ENCODE measurements at places on chromosomes 5 and 9. TPM values are rescaled to one million over a fixed set of nuclear protein-coding genes. Genes with fewer than 3 reads are reported as not detected.

GRCh38 chr9:73701415-73702057 lies 549.9 kb downstream of the ANXA1 start:
- no peaks in the 10 kb centered on the region for H3K27me3 ChIP-seq
- no peak overlapping the region for H3K27ac ChIP-seq
- no peaks in the 10 kb centered on the region for H3K4me1 ChIP-seq
- no peak overlapping the region for H3K4me3 ChIP-seq
- no peaks in the 10 kb centered on the region for H3K36me3 ChIP-seq

DNA sequence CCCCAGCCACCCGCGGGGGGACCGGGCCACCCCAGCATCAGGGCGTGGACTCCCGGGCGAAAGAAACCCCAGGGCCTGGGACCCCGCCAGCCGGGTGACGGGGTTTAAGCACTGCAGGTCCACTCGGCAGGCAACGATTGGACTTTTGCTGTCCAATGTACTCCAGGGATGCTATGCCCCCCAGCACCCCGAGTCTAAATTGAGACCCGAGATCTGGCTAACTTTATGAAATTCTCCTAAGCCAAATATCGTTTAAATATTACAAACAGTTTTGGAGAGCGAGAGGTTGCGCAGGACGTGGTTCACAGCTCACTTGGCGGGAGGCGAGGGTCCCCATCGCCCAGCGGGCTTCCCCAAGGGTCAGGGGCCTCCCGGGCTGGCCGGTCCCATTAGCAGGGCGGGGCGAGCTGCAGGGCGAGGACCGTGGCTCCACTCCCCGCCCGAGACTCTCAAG lies 384 bp upstream of the MRPS2 start:
- no peak overlapping the region for H3K27ac ChIP-seq
- peaks cover 35% of the 10 kb centered on the region for H3K36me3 ChIP-seq
- peaks cover 15% of the 10 kb centered on the region for H3K4me1 ChIP-seq
- DNase-seq = no peak
- H3K27me3 ChIP-seq = peaks cover 7% of the 10 kb centered on the region
- H3K4me3 ChIP-seq = peak overlapping the region; percentile 90

- H3K36me3 ChIP-seq = peaks cover 22% of the 10 kb centered on the region
- H3K27me3 ChIP-seq = no peaks in the 10 kb centered on the region
- H3K27ac ChIP-seq = no peak overlapping the region
Observed at GRCh38 chr5:55636683-55637082, 75.4 kb downstream of the SLC38A9 start.

DNA sequence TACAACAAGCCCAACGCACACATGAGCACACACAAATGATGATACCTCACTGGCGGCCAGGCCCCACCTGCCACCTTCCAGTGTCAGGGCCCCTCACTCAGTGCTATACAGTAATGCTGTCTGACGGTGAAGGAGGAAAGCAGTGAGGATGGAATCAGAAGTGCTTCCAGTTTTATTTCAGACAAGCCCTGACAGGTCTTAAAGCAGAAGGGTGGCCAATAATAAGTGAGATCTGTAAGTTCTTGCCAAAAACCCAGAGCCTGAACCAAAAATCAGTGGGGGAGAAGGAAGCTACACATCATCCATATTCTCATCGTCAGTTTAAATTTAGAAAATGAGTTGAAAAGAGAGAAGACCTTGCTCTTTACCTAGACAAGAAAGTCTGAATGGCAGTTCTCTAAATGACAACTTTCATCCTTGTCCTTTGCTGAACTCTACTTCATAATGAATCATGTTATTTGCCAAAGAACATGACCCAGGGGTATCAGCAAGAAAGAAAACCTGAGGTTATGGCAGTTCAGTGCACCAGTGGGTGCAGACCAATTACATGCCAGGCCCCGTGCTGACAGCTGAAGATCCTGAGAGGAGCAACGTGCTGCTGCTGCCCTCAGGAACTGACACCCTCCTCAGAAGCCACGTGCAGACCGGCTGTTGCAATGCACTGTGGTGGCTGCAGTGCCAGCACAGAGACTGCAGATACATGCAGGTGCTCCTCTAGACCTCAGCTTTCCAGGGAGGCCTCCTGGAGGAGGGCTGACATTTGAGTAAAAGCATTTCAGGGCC lies 118.7 kb downstream of the DROSHA start:
- no peak overlapping the region for H3K4me3 ChIP-seq
- peak overlapping the region; percentile 73 for H3K27ac ChIP-seq
- H3K4me1 ChIP-seq = peaks cover 12% of the 10 kb centered on the region
- no peak for DNase-seq

- no peaks in the 10 kb centered on the region for H3K4me1 ChIP-seq
- H3K27me3 ChIP-seq = peaks cover 2% of the 10 kb centered on the region
- H3K36me3 ChIP-seq = peaks cover 2% of the 10 kb centered on the region
- no peak overlapping the region for H3K27ac ChIP-seq
Observed at GRCh38 chr9:127876026-127876763, 1.3 kb downstream of the AK1 start.

PCDHGB4 gene
- total RNA-seq = 0.34 TPM

MED10 gene
- total RNA-seq = 56.5 TPM

GRCh38 chr9:129909851-129910250 lies 74.6 kb downstream of the USP20 start:
- DNase-seq = no peak
- no peak overlapping the region for H3K4me3 ChIP-seq
- H3K27ac ChIP-seq = no peak overlapping the region
- peaks cover 63% of the 10 kb centered on the region for H3K36me3 ChIP-seq
- peaks cover 32% of the 10 kb centered on the region for H3K4me1 ChIP-seq

GRCh38 chr5:148230240-148230639 lies 8.1 kb upstream of the MARCOL start:
- no peak overlapping the region for H3K27ac ChIP-seq
- H3K4me3 ChIP-seq = no peak overlapping the region
- DNase-seq = no peak

SLCO4C1 gene
- total RNA-seq = 0.50 TPM

- no peak for DNase-seq
- no peak within 1 kb of the TSS for H3K27ac ChIP-seq
- no peaks in the 10 kb centered on the region for H3K36me3 ChIP-seq
- H3K4me3 ChIP-seq = peak within 1 kb of the TSS; percentile 54
- H3K4me1 ChIP-seq = peaks cover 23% of the 10 kb centered on the region
- peaks cover 42% of the 10 kb centered on the region for H3K27me3 ChIP-seq
Observed at GRCh38 chr5:159330131-159330800, at the start of gene IL12B. TSS of gene IL12B (minus strand) at chr5:159330487. CDS start at chr5:159326782, 3,705 bp downstream.

GRCh38 chr5:150642567-150642927 lies 2.1 kb downstream of the SYNPO start:
- H3K36me3 ChIP-seq = no peaks in the 10 kb centered on the region
- H3K27me3 ChIP-seq = peaks cover 13% of the 10 kb centered on the region
- no peaks in the 10 kb centered on the region for H3K4me1 ChIP-seq

DNA sequence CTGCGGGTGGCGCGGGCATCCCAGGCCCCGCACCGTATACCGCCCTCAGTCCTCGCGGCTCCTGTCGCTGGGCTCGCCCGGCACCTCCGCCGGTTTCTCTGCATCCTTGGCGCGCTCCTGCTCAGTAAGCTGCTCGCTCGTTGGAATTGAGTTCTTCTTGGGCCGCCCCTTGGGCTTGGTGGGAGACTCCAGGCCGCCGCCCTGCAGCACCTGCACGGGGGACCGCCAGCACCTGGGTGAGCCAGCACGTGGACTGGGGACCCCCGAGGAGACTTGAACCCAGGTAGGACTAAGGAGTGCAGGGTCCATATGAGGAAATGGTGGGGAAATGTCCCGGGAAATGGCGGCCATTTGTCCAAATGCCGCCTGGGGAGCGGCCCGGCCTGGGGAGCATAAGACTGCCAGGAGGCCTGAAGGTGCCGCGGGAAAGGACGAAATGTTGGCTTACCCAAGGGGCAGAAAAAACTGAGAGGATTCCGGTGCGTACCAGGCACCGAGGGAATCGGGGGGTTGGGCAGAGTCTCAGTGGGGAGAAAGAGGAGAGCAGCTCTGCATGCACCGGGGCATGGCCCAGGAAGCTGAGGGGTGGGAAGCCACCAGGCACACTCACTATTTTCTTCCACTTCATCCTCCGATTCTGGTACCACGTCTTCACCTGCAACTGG lies 2.9 kb downstream of the BARX1 start:
- H3K27me3 ChIP-seq = peaks cover 69% of the 10 kb centered on the region
- DNase-seq = no peak
- H3K4me1 ChIP-seq = peaks cover 26% of the 10 kb centered on the region
- H3K27ac ChIP-seq = peak overlapping the region; percentile 20
- no peak overlapping the region for H3K4me3 ChIP-seq
- H3K36me3 ChIP-seq = peaks cover 10% of the 10 kb centered on the region

GRCh38 chr9:72333197-72333596 lies 31.8 kb downstream of the ZFAND5 start:
- no peaks in the 10 kb centered on the region for H3K36me3 ChIP-seq
- H3K4me1 ChIP-seq = no peaks in the 10 kb centered on the region
- H3K27me3 ChIP-seq = peaks cover 19% of the 10 kb centered on the region
- no peak overlapping the region for H3K27ac ChIP-seq
- no peak for DNase-seq

DNA sequence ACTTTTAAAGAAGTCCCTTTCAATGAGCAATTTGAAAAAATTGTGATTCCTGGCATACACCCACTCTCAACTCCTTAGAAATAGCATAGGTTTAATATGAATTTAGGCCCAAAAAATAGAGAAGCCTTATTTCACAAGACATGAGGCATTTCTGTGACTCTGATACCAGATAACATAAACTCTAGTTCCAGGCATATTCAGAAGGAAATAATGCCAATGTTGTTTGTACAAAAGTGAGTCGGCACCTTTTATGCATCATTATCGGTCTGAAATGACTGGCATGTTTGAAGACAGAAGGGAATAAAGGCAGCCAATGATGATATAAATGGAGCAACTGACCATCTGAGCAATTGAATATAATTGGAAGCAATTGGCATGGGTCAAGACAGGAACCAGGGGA lies 19.4 kb upstream of the RECK start:
- peaks cover 27% of the 10 kb centered on the region for H3K27me3 ChIP-seq
- no peak for DNase-seq
- no peaks in the 10 kb centered on the region for H3K36me3 ChIP-seq
- no peak overlapping the region for H3K27ac ChIP-seq
- H3K4me1 ChIP-seq = no peaks in the 10 kb centered on the region
- no peak overlapping the region for H3K4me3 ChIP-seq

DNA sequence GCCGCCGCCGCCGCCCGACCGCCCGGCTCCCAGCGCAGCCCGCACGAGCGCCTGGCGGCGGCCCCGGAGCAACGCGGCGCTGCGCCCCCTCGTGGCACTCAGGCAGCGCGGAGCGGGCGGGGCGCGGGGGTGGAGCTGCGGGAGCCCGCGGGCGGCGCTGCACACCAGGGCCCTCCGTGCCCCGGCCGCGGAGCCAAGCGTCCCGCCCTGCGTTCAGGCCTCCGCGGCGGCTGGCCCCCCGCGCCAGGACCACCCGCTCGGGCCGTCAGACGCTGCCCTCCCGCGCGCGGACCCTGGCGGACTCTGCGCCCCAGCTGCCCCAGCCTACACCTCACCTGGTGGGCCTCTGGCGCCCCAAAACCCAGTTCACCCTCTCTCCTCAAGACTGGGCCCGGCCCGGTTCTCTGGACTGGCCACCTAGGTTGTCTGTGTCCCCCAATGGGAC lies at the start of gene RASGEF1C:
Gene RASGEF1C, minus strand, starts transcription at position 75 of the 445 bp plus-strand sequence. CDS start 71,159 bp downstream, outside the sequence.
- no peak within 1 kb of the TSS for H3K27ac ChIP-seq
- H3K36me3 ChIP-seq = no peaks in the 10 kb centered on the region
- H3K4me1 ChIP-seq = peaks cover 2% of the 10 kb centered on the region

PCDHB11 gene
- total RNA-seq = not detected

DNA sequence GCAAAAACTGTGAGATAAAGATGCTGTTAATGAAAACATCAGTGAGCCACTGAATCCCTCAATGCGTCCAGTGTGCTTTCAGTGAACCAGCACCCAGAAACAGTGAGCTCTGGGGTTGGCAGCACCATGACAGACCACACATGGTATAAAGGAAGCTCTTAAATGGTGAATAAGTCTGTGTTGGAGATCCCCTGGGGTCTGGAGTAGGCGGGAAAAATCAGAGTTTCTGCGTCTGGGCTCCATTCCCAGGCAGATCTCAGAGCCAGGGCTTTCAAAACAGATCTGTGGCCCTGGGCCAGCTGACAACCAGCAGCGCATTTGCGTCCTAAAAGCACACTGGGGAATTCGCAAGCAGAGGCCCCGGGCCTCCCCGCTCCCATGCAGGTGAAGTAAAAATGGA lies 233.5 kb downstream of the FRMD3 start:
- H3K36me3 ChIP-seq = no peaks in the 10 kb centered on the region
- H3K27ac ChIP-seq = no peak overlapping the region
- H3K4me3 ChIP-seq = no peak overlapping the region
- no peaks in the 10 kb centered on the region for H3K4me1 ChIP-seq
- no peak for DNase-seq

DNA sequence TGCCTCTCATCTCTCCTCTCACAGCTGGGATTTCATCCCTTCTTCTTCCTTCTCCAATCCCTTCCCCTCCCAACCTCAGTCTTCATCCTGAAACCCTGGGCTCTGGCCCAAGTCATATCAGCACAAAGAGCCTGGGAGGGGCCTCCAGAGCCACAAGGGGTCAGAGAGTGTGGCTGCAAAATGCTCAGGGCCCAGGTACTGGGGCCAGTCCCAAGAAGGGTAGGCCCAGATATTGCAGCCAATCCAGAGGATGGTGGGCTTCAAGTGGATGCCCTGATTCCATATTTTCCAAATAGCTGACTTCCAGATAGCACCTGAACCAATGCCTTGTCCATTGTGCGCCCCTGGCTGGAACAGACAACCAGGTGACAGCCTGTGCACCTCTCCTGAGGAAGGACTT lies 193.9 kb downstream of the MED10 start:
- no peaks in the 10 kb centered on the region for H3K4me1 ChIP-seq
- H3K4me3 ChIP-seq = no peak overlapping the region
- no peaks in the 10 kb centered on the region for H3K36me3 ChIP-seq

ARID3C gene
- 0.21 TPM for total RNA-seq

CLTA gene
- total RNA-seq = 161 TPM

ASS1 gene
- total RNA-seq = 3.2 TPM

CDH9 gene
- not detected for total RNA-seq

CBY3 gene
- 0.51 TPM for total RNA-seq

DNA sequence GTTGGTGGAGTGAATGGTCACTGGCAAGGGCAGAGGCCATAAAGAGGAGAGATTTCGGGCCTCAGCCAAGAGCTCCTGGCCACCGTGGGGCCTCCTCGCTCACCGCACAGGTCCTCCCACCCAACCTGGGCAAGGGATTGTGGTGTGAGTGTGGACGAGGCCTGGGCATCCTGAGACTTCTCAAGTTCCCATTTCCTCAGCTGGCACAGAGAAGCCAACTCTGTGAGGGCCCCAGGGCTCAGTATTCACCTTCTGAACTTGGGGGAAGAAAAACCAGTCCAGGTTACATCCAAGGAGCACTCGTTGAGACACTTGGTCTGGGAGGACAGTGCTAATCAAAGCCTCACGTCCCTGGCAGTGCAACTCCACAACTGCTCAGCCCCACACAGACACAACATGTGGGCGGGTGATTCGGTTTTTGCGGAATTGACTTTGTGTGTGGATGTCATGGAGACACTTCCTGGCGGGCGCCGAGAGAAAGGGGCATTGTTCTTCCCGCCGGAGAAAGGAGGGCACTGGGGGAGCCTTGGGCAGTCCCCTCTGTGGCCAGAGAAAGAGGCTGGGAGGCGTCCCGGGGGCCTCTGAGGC lies 28.5 kb upstream of the NKD2 start:
- peak overlapping the region; percentile 54 for H3K27ac ChIP-seq
- H3K27me3 ChIP-seq = peaks cover 4% of the 10 kb centered on the region
- peaks cover 16% of the 10 kb centered on the region for H3K36me3 ChIP-seq
- peaks cover 39% of the 10 kb centered on the region for H3K4me1 ChIP-seq
- no peak overlapping the region for H3K4me3 ChIP-seq
- DNase-seq = no peak

GRCh38 chr9:128499920-128500319 lies 4.6 kb upstream of the GLE1 start:
- H3K27ac ChIP-seq = no peak overlapping the region
- peaks cover 61% of the 10 kb centered on the region for H3K36me3 ChIP-seq
- peaks cover 3% of the 10 kb centered on the region for H3K4me1 ChIP-seq
- DNase-seq = no peak
- H3K27me3 ChIP-seq = no peaks in the 10 kb centered on the region
- H3K4me3 ChIP-seq = no peak overlapping the region

SPATA24 gene
- 4.7 TPM for total RNA-seq
